ENCODE measurements at places on chromosomes 2 and 18.

DNA sequence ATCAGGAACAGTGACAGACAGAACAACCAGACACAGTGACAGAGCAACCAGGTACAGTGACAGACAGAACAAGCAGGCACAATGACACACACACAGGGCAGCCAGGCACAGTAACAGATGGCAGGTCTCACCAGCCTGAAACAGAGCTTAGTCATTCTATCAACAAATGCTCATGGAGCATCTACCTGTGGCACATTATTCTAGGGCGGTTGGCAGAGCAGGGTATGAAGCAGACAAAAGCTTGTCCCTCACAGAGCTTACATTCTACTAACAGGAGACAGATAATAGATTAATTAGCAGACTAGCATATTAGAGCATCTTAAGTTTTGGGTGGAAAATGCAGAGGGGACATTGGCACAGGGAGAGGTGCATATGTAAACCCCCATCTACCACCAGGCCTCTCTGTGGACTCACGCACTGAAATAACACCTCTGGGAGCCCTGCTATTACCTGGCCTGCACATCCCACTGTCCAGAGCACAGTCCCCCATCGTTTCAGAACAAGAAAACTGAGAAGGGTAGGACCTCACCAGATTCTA, 64.1 kb upstream of the RAB6C start:
- DNase-seq = no peak

DNA sequence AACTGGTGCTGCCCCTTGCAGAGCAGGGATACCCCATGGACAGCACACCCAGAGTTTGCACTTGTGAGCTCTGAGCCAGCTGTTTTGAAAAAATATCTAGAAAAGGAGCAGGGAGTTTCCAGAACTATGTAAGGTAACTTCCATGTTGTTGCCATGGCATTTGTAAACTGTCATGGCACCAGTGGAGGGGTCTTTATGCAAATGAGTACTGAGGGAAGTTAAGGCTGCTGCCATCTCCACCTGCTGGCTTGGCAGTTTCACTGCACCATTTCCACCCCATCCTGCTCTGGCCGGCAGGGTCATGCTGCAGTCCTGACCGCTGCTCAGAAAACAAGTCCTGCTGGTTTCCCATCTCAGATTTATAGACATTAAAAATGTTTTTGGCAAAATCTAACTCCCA, 52.3 kb upstream of the SNTG2 start:
- DNase-seq = no peak

GRCh38 chr2:205906419-205906818, 179.6 kb downstream of the INO80D start:
- no peak for DNase-seq

- no peak for DNase-seq
These were observed 147.2 kb upstream of the CELF4 start for GRCh38 chr18:37712776-37713175.

DNA sequence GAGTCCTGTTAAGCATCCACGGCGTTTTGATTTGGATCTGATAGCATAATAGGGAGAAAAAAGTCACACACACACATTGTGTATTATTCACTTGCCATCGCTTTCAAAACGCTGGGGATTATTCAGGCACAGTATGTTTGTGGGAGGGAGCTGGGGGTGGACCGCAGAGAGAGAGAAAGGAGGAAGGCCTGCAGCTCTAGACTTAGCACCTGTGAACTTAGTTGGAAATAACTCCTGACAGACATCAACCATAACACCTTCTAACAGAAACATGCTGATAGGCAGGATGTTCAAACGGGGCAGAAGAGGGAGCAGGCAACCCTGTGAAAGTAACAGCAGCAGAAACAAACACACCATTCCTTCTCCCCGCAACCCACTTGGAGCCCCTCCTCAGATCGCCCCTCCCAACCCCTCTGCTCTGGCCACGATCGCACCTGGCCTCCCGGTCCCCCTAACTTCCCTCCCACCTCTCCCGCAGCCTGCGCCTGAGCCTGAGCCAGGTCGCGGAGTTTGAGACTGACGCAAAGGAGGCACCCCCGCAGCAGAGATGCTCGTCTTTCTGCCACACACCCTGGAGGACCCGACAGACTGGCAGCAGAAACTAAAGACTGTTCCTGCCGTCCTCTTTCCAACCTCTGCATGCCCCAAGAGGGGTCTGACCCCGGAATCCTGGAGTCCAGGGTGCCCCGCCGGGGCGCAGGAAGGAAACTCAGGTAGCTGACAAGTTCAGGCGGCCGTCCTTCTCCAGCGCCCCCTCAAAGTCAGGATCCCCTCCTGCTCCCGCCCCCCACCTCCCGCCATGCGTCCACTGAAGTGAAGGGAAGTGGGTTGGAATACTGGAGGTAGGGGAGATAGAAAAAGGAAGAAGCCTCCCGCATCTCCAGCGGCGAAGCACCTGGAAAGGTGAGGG, 738 bp downstream of the CHST9 start:
- no peak for DNase-seq

DNA sequence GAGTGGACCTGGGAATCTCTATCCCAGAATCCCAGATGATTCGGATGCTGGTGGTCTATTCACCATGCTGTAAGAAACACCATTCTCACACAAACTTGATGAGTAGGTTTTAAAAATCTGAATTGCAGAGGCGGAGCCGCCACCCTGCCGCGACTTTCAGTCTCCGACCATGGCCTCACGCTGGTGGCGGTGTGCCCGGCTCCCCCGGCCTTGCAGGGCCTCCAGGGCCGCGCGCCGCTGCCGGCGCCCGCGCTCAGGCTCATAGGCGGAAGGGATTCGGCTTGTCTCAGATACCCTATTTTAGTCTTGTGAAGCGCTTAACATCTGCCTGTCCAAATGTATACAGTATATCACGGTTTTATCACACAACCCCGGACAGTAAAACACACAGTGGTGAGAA, 2.6 kb upstream of the PPM1B start:
- DNase-seq = no peak

DNA sequence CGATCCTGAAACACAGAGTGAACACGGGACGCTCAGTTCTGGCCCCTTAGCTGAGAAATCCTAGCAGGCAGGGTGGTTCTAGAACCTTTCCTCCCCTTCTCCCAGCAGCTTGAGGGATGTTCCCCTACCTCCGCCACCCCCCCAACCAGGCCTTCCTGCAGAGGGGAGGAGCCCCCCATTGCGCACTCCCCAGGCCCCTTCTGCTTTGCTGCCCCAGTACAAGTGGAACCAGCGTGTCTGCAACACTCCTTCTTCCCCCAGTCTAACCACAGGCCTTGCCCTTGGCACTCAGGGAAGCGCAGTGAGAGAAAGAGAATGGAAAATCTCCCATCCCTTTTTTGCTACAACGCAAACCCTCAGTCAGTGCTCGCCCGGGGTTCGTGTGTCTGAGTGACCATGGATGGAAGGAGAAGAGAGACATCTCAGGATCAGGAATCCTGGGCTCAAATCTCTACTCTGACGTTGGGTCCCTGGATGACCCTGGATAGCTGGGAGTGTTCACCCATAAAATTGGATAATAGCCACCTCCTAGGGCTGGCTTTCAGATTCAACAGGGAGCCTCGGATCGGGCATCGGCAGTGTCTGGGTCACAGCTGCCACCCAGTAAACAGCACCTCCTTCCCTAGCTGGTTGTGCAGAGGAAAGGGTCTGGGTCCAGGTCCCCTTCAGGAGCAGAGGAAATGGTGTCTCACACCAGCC, 3.7 kb downstream of the NPPC start:
- DNase-seq = no peak

DNA sequence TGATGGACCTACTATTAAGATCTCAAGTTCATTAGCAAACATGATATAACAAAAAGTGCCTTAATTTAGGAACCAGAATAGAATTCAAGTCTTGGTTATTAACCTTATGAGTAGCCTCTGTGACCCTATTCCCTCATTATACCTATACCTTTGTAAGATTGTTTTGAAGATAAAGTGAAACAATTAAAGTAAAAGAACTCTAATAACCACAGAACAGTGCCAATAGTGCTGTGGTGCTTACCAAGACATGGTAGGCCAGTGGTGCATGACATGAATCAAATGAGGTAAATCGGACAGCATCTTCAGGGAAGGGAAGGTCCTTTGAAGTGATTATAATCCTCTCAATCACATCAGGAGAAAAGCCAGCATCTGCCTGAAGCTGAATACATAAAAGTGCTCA, 36.4 kb downstream of the METTL4 start:
- no peak for DNase-seq

GRCh38 chr2:204892506-204893255, 347.4 kb downstream of the PARD3B start:
- no peak for DNase-seq

DNA sequence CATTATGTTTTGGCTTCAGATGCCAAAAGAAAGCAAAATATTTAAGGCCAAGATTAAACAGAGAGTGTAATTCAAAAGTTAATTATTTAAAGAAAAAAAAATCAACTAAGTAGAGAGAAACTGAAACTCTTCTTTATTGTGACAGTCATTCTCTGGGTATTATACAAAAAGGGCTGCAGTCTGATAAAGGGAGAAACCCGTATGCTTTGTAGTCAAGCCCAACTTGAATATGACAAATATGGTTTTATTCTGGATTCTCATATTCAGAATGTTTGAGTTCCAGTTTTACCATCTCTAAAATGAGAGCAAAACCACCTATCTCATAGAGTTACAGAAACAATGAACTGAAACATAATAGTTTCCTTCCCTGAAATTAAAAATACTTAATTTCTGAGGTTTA, 8.2 kb downstream of the CDH2 start:
- DNase-seq = no peak

- no peak for DNase-seq
These were observed 18.1 kb downstream of the PPP1R7 start for GRCh38 chr2:241168366-241168765.

- no peak for DNase-seq
These were observed 907.2 kb upstream of the CDH2 start for GRCh38 chr18:29084120-29084519.

- DNase-seq = no peak
These were observed 93.4 kb upstream of the MSH2 start for GRCh38 chr2:47309472-47309951.

DNA sequence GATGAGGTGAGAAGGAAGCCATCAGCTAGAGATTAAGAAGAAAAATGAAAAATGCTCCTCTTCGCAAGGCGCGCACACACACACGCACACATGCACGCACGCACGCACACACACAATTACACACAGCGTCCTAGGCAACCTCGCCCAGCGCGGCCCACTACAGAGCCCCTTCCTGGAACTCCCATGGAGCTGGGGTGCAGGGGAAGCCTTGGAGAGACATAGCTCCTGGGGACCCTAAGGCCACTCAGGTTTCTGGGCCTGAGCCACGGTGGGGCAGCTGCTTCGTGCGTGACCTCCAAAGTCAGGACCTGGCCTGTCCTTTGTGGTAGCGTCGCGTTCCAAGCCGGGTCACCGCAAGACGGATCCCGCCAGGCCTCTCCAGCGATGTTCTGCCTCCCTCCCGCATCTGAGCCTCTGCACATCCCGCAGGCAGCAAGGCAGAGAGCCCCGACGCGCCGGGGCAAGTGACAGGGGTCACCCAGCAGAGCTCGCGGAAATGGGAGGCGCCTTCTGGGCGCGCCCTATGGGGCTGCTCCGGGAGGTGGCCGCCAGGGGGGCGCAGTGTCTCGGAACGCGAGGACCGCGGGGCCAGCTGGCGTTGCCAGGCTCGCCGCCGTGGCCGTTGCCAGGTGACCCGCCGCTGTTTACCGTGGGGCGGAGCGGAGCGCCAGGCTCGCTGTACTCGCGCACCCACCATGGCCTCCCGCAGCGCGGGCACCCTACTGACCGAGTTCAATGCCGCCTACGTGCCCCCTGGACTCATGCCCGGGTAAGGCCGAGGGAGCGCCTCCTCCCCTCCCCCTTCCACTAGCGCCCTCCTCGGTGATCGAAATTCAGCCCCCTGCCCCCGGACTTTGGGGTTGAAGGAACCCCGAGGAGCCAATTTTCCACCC, 79.0 kb downstream of the CIB4 start:
- DNase-seq = no peak

DNA sequence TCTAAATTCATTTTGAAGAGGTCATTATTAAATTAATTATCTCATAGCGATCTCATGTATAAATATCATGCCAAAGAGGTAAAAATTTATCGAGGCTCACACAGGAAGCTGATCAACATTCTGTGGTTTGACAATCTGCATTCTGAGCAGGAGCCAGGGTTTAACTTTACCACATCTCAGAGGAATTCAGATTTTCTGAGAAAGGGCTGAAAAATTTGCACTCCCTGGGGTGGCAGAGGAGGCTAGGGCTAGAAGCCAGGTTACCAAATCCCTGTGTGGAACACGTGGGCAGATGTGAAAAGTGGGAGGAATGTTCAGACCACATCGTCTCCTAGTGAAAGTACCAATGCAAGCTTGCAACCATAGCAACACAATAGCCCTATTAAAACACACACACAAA, 63.5 kb upstream of the CTLA4 start:
- DNase-seq = no peak

- DNase-seq = no peak
These were observed 77.2 kb downstream of the MDH1 start for GRCh38 chr2:63665846-63666475.

DNA sequence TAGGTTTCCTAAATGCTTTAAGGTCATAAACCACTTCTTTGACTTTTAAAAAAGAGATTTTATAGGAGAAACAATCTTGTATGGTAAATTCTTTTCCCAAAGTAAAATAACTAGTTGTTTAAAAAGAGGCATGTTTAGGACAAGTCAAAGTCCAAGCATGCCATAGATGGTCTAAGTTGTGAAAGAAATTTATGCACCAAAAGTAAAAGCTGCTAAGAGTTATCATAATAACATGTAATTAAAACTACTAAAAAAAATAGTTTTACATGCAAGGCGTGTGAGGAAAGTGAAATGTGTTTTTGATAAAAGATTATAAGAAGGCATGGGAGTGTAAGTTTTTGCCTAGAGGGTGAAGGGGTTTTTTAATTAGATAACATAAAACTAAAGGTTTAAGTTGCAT, 22.5 kb downstream of the FAM210A start:
- DNase-seq = no peak

GRCh38 chr18:31647127-31647753, 37.1 kb downstream of the B4GALT6 start:
- no peak for DNase-seq

All from cerebellum (tissue), 4 donors.